AG04450 (cell line): ENCODE measurements at places on chromosomes 2 and 18. TPM values are rescaled to one million over a fixed set of nuclear protein-coding genes. Genes with fewer than 3 reads are reported as not detected.

FEV gene
- not detected in 2 replicates for polyA plus RNA-seq

ANKRD30B gene
- not detected in 2 replicates for polyA plus RNA-seq

EMILIN1 gene
- 68.3 and 96.0 TPM in 2 replicates for polyA plus RNA-seq

LYPD1 gene
- 60.3 and 64.7 TPM in 2 replicates for polyA plus RNA-seq

ASTL gene
- polyA plus RNA-seq = not detected in 2 replicates

TSGA10 gene
- 1.4 and 1.8 TPM in 2 replicates for polyA plus RNA-seq

MAP3K19 gene
- polyA plus RNA-seq = not detected in 2 replicates

AGXT gene
- not detected in 2 replicates for polyA plus RNA-seq

SOCS6 gene
- polyA plus RNA-seq = 21.6 and 26.7 TPM in 2 replicates

NXPH2 gene
- polyA plus RNA-seq = not detected in 2 replicates

GAL3ST2 gene
- polyA plus RNA-seq = not detected in 2 replicates

PDE11A gene
- 0.02 and 0.24 TPM in 2 replicates for polyA plus RNA-seq

RNF152 gene
- 5.0 and 7.4 TPM in 2 replicates for polyA plus RNA-seq

IL37 gene
- polyA plus RNA-seq = not detected in 2 replicates

PLGLB1 gene
- polyA plus RNA-seq = 0.56 and 0.79 TPM in 2 replicates

ANKRD29 gene
- polyA plus RNA-seq = 0.12 and 0.15 TPM in 2 replicates

KIAA2012 gene
- polyA plus RNA-seq = 0.11 and 0.12 TPM in 2 replicates

DNER gene
- 0.05 TPM in 1 of 2 replicates, not detected in the other for polyA plus RNA-seq

FBXO41 gene
- 2.5 and 2.7 TPM in 2 replicates for polyA plus RNA-seq

CYP1B1 gene
- polyA plus RNA-seq = 5.7 and 7.8 TPM in 2 replicates

ACKR3 gene
- 0.05 and 0.07 TPM in 2 replicates for polyA plus RNA-seq

DYNAP gene
- not detected in 2 replicates for polyA plus RNA-seq

B3GNT2 gene
- polyA plus RNA-seq = 7.3 and 8.6 TPM in 2 replicates

ABCB11 gene
- not detected in 2 replicates for polyA plus RNA-seq

ID2 gene
- polyA plus RNA-seq = 74.3 and 74.5 TPM in 2 replicates

EMILIN2 gene
- polyA plus RNA-seq = 1.2 and 1.4 TPM in 2 replicates

MC5R gene
- polyA plus RNA-seq = not detected in 2 replicates

CYS1 gene
- polyA plus RNA-seq = 0.12 and 0.24 TPM in 2 replicates

IL1B gene
- 2.3 and 2.4 TPM in 2 replicates for polyA plus RNA-seq

DSG1 gene
- polyA plus RNA-seq = not detected in 2 replicates

FAM210A gene
- polyA plus RNA-seq = 10.9 and 12.9 TPM in 2 replicates

REG3G gene
- not detected in 2 replicates for polyA plus RNA-seq

IL1R2 gene
- 0.35 and 0.41 TPM in 2 replicates for polyA plus RNA-seq

CGREF1 gene
- polyA plus RNA-seq = 0.71 and 0.74 TPM in 2 replicates

C2orf76 gene
- polyA plus RNA-seq = 26.5 and 30.2 TPM in 2 replicates

POTEC gene
- not detected in 2 replicates for polyA plus RNA-seq

CDK15 gene
- polyA plus RNA-seq = 16.0 and 18.6 TPM in 2 replicates

GEN1 gene
- 4.0 and 7.5 TPM in 2 replicates for polyA plus RNA-seq

SH2D6 gene
- 0.10 and 0.15 TPM in 2 replicates for polyA plus RNA-seq

G6PC2 gene
- not detected in 2 replicates for polyA plus RNA-seq

TFCP2L1 gene
- not detected in 2 replicates for polyA plus RNA-seq

DNAJC5G gene
- polyA plus RNA-seq = not detected in 2 replicates

ACADL gene
- not detected in 2 replicates for polyA plus RNA-seq

SETBP1 gene
- 0.60 and 0.71 TPM in 2 replicates for polyA plus RNA-seq

HNMT gene
- polyA plus RNA-seq = 36.2 and 47.0 TPM in 2 replicates

TRIM43B gene
- polyA plus RNA-seq = not detected in 2 replicates

TTR gene
- polyA plus RNA-seq = not detected in 2 replicates

ABCB6 gene
- 20.9 and 22.2 TPM in 2 replicates for polyA plus RNA-seq

C1QL2 gene
- not detected in 2 replicates for polyA plus RNA-seq

UGT1A6 gene
- not detected in 2 replicates for polyA plus RNA-seq

CYP27A1 gene
- 25.6 and 31.0 TPM in 2 replicates for polyA plus RNA-seq

SERPINB10 gene
- polyA plus RNA-seq = 0.19 TPM in 1 of 2 replicates, not detected in the other

CAD gene
- 17.8 and 23.4 TPM in 2 replicates for polyA plus RNA-seq

RPRM gene
- polyA plus RNA-seq = not detected in 2 replicates

ARHGAP25 gene
- 0.38 and 0.55 TPM in 2 replicates for polyA plus RNA-seq

SNED1 gene
- polyA plus RNA-seq = 1.6 and 2.4 TPM in 2 replicates

HOXD12 gene
- not detected in 2 replicates for polyA plus RNA-seq

TSPYL6 gene
- polyA plus RNA-seq = not detected in 2 replicates
